ENCODE measurements at places on chromosomes 1 and 21. TPM values are rescaled to one million over a fixed set of nuclear protein-coding genes. Genes with fewer than 3 reads are reported as not detected.

GRCh38 chr1:166950156-166950555 is 25.2 kb downstream of the ILDR2 start:
- DNase-seq, result peak; percentile 33

DNA sequence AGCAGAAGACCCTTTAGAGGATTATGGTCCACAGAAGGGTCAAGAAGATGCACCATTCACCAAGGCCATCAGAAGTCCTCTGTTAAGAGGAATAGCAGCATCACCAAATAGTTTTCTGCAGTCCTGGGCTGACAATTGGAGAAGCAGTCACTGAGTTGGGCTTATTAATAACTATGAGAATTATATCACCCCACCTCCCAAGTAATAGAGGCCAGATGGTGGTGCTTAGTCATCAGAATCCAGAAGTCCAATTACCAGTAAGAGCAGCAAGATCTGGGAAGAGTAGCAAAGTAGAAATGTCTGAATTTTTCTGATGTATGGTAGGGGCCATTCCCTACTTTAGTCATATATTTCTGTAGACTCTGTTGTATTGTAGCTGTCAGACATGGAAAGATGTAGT is 6.1 kb upstream of the PSMA5 start:
- no peak for DNase-seq

The BNIPL gene
- total RNA-seq, result 0.79 TPM

The LEFTY2 gene
- total RNA-seq, result not detected

DNA sequence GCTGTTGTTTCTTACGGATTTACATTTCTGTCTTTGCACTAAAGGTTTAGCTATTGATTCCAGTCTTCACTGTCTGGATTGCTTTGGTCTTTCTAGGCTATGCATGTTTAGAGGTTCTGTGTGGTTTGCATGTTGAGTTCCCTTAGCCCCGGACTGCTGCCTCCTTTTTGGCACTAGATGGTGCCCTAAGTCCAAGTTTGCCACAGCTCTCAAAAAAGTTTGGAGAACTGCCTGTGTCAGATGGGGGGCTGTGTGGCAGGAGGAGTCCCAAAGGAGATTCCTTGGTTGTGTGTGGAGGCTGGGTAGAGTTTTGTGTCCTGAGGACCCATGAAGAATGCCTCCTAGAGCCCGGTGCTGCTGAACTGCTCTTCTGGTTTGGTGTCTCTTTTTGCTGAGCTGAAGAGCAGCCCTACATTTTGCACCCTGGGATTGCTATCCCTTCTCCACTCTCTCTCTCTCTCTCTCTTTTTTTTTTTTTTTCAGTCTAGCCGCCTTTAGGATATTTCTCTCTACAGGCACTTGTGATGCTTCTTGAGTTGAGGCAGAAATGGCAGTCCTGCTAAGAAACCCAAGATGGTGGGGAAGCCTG is 74.4 kb downstream of the PTGS2 start:
- peak; percentile 24 for DNase-seq

DNA sequence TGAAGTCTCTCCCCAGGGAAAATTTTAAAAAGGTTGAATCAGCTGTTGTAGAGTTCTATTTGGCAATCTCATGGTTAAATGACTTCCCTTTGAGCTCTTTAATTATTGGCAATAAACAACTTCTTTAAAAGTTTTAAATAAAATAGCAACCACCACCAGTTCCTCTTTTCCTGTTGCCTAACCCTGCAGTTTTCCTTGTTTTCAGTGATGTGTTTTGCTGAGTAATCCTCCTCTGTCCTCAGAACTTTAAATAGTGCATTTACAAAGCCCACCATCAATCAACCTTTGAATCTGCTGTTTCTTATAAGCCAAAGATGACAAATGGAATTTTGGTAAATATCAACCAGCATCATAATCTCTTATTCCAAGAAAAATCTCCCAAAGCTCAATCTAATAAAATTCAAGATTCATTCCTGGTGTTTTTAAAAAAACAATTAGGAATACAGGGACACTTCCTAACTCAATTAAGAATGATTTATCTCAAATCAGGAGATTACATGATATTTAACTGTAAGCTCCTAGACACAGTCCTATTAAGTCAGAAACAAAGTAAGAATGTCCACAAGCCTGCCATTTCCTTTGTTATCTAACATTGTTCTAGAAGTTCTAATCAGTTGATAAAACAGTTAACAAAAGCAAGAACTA is 14.8 kb downstream of the AVPR1B start:
- no peak for DNase-seq
